ENCODE measurements at places on chromosomes 5 and 9. TPM values are rescaled to one million over a fixed set of nuclear protein-coding genes. Genes with fewer than 3 reads are reported as not detected.
A peak's percentile ranks its signal among the peaks of the same experiment; 100 is the strongest.

Gene TAF11L10
- polyA plus RNA-seq = not detected

Gene FAM78A
- polyA plus RNA-seq = 8.2 TPM

- DNase-seq = peak; percentile 79
Measured at GRCh38 chr5:124581738-124582560, 164.5 kb downstream of the ZNF608 start.

- no peak for DNase-seq
Measured at GRCh38 chr5:145230781-145231180, 604.4 kb downstream of the PRELID2 start.

- DNase-seq = no peak
Measured at GRCh38 chr5:177606071-177607051, 6.4 kb downstream of the B4GALT7 start.

GRCh38 chr5:65858316-65858715 lies 68.1 kb upstream of the ERBIN start:
- no peak for DNase-seq

GRCh38 chr9:92058026-92058425 lies 57.2 kb downstream of the SPTLC1 start:
- DNase-seq = no peak

- DNase-seq = no peak
Measured at GRCh38 chr9:93248386-93249040, 64.6 kb downstream of the WNK2 start.

DNA sequence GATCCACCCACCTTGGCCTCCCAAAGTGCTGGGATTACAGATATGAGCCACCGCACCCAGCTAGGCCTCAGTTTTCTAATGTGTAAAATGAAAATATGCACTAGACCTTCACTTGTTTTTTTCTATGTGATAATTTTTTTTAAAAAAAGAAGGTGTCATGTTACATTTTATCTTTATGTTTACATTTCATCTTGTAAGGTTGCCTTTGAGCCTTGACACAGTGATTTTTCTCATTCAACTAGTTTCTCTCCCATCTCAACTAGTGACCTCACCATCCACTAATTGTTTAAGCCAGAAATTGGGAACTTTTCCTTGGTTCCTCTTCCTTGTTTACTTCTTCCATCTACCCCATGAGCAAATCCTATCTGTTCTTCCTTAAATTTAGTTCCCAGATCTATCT lies 21.5 kb downstream of the TMC1 start:
- no peak for DNase-seq

GRCh38 chr9:75997206-75997605 lies 106.7 kb downstream of the PCSK5 start:
- DNase-seq = no peak

DNA sequence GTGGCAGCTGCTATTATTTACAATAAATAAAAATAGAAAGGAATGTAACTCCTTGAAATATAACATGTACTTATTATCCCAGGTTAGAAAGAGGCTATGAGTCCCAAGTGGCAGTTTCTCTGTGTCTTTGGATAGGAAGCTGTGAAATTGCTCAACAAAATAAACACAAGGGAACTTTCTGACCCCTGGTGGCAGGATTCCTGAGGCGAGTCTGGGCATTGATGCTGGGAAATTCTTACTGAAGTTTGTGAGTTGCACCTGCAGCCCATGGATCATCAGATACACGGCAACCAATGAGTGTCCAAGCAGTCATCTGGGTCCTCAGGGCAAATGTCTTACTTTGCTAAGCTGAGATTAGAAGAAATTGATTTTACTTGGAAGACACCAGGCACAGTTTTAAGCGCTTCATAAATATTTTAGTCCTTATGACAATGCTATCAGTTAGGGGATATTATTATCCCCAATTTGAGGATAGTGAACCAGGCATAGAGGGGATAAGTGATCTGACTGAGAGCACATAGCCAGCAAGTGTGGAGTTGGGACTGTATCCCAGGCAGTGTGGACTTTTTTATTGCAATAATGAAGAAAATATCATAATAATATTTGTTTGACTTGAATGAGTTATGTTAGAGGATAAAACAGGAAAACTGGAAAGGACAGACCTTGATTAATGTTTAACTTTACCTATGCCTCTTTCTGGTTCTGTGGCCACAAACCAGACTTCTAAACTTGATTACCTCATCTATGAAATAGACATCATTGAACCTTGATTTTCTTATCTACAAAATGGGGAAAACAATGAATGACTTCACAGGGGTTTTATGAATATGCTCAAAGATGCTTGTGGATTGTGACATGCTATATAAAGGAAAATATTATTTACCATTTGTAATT lies 265.5 kb upstream of the ADAMTSL1 start:
- peak; percentile 21 for DNase-seq

- no peak for DNase-seq
Measured at GRCh38 chr9:106691627-106692026, 171.3 kb upstream of the ZNF462 start.

- no peak for DNase-seq
Measured at GRCh38 chr5:80516826-80517225, 28.9 kb downstream of the FAM151B start.

Gene PCDHB9
- polyA plus RNA-seq = 4.0 TPM

GRCh38 chr9:92857236-92857635 lies 20.6 kb downstream of the ZNF484 start:
- DNase-seq = no peak

Gene ANXA2R
- polyA plus RNA-seq = 2.2 TPM

Gene KIF4B
- polyA plus RNA-seq = 0.24 TPM

GRCh38 chr5:142979636-142980035 lies 209.5 kb downstream of the ARHGAP26 start:
- no peak for DNase-seq

- DNase-seq = no peak
Measured at GRCh38 chr5:2017540-2018389, 135.0 kb upstream of the IRX4 start.

Gene PRR16
- 13.3 TPM for polyA plus RNA-seq

GRCh38 chr5:159211729-159212174 lies 2.4 kb upstream of the RNF145 start:
- peak; percentile 31 for DNase-seq

DNA sequence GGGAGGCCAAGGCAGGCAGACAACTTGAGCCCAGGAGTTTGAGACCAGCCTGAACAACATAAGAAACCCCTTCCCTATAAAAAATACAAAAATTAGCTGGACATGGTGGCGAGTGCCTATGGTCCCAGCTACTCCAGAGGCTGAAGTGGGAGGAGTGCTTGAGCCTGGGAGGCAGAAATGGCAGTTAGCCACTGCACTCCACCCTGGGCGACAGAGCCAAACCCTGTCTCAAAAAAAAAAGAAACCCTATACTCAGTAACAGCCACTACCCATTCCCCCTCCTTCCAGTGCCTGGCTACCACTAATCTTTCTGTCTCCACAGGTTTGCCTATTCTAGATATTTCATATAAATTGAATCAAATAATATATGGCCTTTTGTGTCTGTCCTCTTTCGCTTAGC lies 14.3 kb upstream of the SIL1 start:
- DNase-seq = no peak

Gene OBP2B
- not detected for polyA plus RNA-seq

DNA sequence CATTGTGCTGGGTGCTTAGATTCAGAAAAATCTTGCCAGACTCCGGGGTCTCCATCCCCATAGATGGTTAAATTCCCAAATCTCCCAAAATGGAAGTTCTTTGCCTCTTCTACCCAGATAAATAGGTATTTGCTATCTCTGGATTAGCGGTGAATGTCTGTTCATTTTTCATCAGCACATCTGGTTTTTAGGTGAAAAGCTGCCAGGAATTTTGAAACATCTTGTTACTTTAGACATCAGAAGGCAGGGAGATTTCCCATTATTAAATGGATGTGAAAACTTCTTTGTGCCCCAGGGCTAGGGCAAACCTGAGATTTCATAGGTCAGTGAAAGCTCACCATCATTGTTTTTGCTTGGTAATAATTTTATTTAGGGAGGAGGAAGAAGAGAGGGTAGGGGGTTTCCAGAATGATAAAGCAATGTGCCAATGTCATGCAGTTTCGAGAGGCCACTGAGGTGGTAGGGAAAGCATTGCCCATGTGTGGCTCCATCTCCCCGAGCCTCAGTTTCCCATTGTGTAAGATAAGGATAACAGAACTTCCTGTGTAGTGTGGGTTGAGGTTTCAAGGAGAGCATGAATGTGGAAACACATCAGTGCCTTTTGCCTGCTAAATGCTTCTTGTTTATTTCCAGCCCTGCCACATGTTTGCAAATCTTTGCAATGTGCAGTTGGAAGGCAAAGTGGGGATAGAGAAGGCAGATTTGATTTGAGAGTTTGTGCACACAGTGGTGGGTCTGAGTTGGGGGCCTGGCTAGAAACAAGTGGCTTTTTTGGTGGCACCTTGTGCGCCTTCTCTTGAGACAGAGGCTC lies 147.2 kb upstream of the KLF4 start:
- DNase-seq = no peak

- DNase-seq = peak; percentile 55
Measured at GRCh38 chr5:143886651-143887638, 75.0 kb downstream of the HMHB1 start.

- DNase-seq = no peak
Measured at GRCh38 chr5:157331807-157332206, 65.9 kb downstream of the CYFIP2 start.

- no peak for DNase-seq
Measured at GRCh38 chr9:87685441-87685840, 40.5 kb upstream of the CTSL start.

DNA sequence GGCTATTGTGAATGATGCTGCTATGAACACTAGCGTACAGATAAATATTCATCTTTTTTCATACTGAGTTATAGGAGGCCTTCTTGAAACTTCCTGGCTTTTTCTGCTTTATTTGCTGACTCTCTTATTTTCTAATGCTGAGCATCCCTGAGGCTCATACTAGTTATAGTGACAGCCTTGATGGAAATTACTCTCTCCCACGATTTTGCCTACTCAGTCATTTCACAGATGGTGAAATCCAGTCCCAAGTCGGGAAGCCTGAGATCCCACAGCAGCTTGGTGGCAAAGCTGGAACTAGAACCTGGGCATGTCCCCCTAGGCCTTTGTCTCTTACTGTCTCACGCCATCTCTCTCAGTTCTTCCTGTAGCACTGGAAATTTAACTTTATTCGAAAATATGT lies 22.4 kb downstream of the NANS start:
- DNase-seq = no peak

Gene ALDOB
- polyA plus RNA-seq = 0.80 TPM

- no peak for DNase-seq
Measured at GRCh38 chr9:114109124-114109523, 10.0 kb upstream of the KIF12 start.

Gene CFAP77
- polyA plus RNA-seq = 2.3 TPM

Gene KCNT1
- 0.90 TPM for polyA plus RNA-seq

Gene C5orf58
- polyA plus RNA-seq = 0.31 TPM

All from right lung (tissue), 10 donors.